ENCODE measurements at places on chromosomes 7 and 10.

- no peak for DNase-seq
These were observed 34.0 kb downstream of the GPRIN2 start for GRCh38 chr10:46522295-46523118.

GRCh38 chr7:88278881-88279280 is 27.8 kb downstream of the STEAP4 start:
- DNase-seq: no peak

- DNase-seq: no peak
These were observed 27.2 kb upstream of the CARD11 start for GRCh38 chr7:3070908-3071307.

- no peak for DNase-seq
These were observed 16.1 kb downstream of the STRIP2 start for GRCh38 chr7:129450295-129450694.

DNA sequence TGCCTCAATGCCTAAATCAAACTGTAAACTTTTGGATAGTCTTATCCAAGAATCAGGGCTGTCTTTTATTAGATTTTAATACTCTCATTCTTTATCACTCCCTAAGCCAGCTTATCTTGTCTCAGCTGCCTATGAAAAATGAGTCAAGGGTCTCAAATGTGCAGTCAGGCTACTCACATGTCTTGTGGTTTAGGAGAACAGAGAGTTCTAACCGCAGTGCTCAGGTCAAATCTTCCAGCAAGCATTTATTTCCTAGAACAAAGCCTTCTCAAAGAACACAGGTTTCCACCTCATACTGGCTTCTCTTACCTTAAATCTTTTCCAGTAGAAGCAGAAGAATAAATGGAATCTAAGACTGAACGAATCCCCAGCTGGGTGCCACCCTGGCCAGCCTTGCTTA is 23.5 kb downstream of the HTR5A start:
- DNase-seq: no peak

- no peak for DNase-seq
These were observed 334.4 kb upstream of the CACNA2D1 start for GRCh38 chr7:82778021-82778420.

DNA sequence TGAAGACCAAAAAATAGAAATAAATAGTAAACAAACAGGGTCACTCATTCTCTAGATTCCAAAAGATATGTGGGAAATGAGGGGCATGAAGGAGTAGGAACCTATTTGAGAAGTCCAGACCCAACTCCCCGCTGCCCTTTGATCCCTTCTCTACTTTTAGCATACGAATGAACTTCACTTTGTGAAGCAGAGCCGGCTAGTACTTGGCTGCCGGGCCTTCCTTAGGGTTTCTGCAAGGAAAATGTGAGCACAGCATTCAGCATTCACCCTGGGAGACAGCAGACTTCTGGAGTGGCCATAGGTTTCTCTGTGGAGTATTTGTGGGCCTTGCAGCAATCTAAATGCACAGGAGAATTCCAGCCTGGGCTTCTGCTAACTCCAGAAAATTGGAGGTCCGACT is 76.3 kb upstream of the PRKAR2B start:
- no peak for DNase-seq

GRCh38 chr10:46290101-46290886 is 3.5 kb downstream of the ANTXRL start:
- no peak for DNase-seq

DNA sequence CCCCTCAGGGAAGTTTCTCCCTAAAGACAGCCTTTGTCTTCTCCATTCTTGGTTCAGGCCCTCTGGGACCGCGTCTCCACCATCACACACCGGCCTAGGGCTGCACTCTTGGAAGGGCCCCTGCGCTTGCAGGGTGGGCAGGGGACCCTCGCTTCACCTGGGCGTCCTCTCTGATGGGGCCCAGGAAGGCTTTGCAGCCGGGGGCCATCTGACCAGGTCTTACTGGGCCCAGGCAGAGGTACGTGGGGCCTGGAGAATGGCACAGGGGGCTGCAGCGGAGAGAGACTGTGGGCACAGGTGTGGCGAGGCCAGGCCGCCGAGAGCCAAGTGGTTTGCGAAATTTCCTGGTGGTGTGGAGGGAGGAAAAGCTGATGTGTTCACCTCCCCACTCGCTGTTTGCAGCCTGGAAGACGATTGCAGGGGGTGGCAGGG is 44.4 kb downstream of the ALOX5 start:
- DNase-seq: no peak

DNA sequence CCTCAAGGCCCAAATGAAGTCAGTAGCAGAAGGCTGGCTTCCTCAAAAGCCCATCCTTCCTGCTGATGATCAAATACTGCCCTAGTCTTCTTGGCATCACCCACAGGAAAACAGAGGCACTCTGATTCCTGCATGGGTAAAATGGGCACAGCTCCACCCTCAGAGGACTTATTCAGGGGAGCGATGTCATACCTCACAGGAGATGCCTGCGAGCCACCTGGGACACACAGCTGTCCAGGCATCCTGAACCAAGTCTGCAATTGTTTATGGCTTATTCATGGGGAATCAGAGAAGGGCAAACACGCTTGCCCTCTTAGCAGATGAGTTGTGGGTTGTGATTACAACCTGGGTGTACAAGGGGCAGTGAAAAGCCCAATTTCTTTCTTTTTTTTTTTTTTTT is 22.0 kb upstream of the LMTK2 start:
- DNase-seq: no peak

GRCh38 chr10:114491933-114492332 is 87.6 kb upstream of the AFAP1L2 start:
- no peak for DNase-seq

GRCh38 chr10:71191551-71192076 is 20.8 kb upstream of the UNC5B start:
- no peak for DNase-seq

DNA sequence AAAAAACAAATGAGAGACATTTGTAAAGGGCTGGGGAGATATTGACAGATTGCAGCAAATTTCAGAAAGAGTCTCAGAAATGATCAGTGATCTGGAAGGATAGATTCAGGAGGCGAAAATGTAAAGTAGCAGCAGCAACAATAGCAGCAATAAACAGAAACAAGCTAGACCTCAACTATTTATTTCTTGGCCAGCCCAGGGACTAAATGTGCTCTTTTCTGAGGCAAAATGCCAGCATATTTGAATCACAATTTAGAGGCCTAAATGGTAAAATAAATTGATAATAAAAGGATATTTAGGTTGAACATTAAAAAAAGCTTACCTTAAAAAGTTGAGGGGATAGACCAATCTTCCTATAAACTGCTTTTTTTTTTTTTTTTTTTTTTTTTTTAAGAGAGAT is 134.6 kb upstream of the ITGB1 start:
- DNase-seq: no peak
